ENCODE measurements at places on chromosomes 1 and 21.

DNA sequence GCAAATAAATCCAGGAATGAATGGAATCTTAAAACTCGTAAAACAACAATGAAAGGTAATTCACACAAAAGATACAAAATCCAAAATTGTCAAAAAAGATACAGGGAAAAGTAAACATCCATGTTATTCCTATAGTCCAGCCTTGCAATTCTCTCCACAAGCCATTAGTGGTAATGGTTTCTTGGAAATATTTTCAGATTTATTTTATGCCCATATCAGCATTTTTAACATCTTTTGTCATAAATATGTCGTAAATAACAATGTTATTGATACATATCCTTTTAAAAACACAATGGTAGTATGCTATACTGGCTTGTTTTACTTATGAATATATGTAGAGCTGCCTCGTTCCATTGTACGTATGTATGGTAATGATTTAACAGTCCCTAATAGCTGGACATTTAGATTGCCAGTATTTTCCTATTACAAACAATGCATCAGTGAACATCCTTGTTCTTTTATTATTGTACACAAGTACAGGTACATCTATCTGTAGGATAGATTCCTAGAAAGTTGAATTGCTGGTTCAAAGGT lies 30.6 kb downstream of the DNTTIP2 start:
- DNase-seq, result no peak

DNA sequence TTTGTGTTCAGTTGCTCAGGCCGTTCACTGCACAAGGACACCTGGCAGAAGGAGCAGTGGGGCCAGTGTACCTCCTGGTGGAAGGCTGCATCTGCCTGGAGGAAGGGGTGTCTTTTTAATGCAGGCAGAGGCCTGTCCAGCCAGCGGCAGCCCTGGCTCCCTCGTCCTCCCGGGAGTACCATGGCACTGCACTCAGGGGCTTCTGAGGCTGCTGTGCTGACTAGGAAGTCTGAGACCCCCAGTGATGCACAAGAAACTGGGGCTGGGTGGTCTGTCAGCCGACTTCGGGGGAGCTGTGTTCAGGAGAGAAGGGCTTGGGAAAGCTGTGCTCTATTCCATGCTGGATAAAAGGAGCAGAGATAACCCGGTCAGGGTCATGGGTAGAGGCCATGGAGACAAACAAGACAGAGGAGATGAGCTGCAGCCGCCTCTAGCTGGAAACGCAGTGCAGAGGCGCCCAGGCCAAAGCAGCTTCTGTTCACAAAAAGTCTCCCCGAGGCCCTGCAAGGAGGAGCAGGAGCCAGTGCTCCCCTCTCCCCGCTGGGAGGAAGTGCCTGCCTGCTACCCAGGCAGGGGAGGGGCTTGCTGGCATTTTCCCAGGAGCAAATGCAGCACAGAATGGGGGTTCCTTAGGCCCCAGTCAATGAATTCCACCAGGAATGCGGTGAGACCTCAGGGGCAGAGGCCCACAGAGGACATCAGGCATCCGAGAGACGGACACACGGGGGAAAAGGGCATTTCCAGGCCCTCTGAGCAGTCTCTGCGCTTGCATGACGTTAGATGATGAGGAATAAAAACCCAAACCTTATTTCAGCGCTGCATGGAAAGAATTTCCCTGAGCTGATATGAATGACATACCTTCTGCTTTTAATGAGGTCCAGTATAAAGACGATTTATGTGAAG lies 17.2 kb upstream of the C2CD2 start:
- no peak for DNase-seq

DNA sequence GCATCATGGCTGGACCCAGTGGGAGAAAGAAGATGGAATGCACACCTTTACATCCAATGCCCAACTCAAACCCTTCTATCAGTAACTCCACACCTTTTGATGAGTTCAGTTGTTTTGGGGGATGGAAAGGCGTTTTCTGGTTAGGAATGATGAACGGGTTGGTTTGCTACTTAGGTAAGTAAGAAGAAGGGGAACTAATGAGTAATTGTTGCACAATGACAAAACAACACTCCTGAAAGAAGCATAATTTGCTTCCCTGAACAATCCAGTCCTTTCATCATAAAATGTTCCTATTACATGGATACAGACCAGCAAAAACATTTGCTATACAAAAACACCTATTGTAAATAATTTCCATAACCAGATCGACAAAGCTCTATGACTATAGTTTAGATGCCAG lies 35.9 kb upstream of the NFIA start:
- DNase-seq, result no peak

GRCh38 chr1:81547912-81548303 lies 252.8 kb upstream of the ADGRL2 start:
- no peak for DNase-seq

DNA sequence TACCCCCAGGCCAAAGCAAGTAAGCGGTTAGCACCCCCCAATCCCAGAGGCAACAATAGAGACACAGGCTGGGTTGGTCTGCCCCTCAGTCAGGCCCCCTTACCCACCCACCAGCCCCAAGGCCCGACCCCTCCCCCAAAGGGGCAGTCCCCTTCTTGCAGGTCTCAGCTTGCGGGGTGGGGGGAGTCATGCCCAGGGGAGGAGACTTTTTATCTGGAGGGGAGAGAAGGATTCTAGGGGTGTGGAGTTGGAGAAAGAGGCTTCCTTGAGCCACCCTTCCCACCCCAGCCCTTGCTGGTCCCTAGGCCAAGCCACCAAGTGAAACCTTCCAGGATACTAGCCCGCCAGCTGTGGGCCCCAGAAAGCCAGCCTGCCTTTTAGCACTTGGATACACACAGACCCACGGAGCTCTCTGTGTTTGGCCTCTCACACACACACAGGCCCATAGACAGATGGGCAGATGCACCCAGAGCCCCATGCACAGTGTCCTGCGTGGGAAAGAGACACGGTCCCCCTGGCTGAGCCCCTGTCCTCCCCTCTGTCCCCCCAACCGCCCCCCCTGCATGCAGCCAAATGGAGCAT lies 7.1 kb downstream of the TMEM54 start:
- DNase-seq, result no peak

- no peak for DNase-seq
Observed at GRCh38 chr1:110771245-110772022, 96.7 kb upstream of the KCNA3 start.

DNA sequence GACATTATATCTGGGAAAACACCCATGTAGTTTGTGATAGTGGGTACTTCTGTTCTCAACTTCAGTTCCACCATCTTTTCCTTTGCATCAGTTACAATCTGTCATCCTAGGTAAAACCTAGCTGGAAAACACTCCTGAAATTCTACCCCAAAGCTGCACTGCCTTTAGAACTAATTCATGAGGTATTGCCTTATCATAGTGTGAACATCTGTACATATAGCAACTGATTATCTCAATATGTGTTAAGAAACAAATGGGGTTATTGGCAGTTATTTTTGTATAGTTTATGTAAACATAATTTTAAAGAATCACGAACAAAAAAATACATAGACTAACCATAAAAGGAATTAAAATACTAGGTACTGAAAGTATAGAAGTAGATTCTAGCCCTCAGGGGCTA lies 6.4 kb upstream of the NEK7 start:
- DNase-seq, result no peak

- no peak for DNase-seq
Observed at GRCh38 chr21:44732956-44733355, 21.6 kb upstream of the TSPEAR start.

DNA sequence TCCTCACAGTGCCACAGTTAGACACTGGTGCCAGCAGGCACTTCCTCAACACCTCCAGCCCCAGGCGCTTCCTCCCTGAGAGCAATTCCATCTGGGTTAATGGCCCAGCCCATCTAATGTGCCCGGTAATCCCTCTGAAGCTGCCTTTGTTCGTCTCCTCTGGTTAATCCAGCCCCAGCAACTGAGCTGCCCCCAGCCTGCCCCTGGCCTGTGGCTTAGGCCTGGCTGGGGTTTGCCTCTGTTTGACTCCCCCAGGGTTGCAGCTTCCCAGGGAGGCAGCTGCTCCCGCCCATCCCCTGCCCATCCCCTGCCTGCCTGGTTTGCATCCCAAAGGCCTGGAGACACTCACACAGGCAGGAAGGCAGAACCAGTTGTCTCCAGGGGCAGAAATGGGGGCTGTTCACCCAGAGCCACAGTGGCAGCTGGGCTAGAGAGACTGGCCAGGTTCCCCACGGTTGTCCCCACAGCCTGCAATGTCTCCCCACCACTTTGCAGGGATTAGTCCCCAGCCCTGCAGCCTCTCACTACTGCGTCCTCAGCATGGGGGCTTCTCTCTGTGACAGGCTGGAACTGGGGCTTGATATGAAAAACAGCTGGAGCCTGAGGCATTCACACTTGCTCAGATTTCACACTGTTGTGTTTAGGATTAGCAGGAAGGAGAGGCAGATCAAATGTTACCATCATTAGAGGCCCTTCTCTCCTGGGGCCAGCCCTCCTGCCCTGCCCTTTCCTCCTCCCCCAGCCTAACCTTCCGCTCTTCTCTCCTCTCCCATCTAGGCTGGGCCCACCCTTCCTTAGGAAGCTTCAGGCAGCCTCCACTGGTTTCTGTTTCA lies 120.2 kb downstream of the TLR5 start:
- DNase-seq, result no peak

GRCh38 chr1:244318512-244318911 lies 133.2 kb downstream of the ADSS2 start:
- DNase-seq, result no peak

DNA sequence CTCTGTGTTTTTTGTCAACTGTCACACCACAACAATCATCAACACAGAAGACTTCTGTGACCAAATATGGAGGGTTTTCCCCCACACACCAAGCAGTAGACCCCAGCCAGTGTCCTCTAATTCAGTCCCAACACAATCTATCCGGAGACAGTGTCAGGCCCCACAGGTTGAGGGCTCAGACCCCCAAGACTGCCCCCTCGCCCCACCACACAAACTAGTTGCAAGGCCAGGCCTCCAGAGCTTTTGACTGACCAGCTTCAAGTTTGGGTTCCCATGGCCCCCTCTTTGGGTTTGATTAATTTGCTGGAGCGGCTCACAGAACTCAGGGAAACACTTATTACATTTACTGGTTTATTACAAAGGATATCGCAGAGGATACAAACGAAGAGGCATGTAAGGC lies 37.2 kb downstream of the NEK2 start:
- DNase-seq, result no peak

GRCh38 chr1:75797606-75798216 lies 1.0 kb downstream of the MSH4 start:
- DNase-seq, result no peak

DNA sequence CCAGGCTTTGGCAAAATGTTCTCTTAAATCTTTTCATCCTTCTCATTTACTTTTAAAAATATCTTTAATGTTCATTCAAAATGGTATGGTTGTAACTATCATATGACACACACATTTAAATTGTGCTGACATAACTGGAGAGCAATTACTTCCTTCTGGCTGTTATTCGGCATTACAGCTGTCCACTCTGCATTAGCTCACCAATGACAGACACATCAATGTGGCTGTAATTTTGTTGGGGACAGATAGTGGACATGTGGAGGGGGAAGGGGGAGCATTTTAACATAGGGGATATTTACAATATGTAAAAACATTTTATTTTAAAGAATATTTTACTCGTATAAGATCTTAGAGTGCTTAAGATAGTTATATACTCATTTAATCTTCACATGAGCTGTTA lies 319.8 kb downstream of the HMCN1 start:
- no peak for DNase-seq

GRCh38 chr1:7519181-7519860 lies 251.8 kb upstream of the VAMP3 start:
- DNase-seq, result no peak

DNA sequence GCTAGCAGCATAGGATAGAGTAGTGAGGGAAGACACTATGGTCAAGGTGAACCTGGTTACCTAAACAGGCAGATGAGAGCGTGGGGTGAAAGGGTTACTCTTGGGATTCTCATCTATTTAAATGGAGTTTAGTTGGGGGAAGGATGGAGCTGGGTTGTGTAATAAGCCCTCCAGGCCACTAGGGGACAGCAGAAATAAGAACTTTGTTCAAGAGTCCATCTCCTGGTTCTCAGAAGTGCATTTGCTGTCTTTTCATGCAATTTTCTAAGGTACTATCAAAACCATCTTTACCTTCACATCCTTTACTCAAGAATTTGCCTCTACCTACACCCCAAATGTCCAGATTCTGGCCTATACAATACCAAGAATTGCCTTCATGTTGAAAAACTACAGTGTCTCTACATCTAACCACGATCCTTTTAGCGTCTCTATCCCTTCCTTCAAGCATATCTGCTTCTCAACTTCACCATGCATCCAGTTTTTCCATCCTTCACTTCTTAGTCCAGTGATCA lies 28.0 kb downstream of the SLAMF1 start:
- DNase-seq, result no peak

- no peak for DNase-seq
Observed at GRCh38 chr1:35191429-35192055, 1.4 kb downstream of the SFPQ start.

GRCh38 chr1:101080859-101081258 lies 55.3 kb upstream of the DPH5 start:
- DNase-seq, result no peak

- DNase-seq, result no peak
Observed at GRCh38 chr1:22821027-22821426, 110.4 kb downstream of the EPHB2 start.

DNA sequence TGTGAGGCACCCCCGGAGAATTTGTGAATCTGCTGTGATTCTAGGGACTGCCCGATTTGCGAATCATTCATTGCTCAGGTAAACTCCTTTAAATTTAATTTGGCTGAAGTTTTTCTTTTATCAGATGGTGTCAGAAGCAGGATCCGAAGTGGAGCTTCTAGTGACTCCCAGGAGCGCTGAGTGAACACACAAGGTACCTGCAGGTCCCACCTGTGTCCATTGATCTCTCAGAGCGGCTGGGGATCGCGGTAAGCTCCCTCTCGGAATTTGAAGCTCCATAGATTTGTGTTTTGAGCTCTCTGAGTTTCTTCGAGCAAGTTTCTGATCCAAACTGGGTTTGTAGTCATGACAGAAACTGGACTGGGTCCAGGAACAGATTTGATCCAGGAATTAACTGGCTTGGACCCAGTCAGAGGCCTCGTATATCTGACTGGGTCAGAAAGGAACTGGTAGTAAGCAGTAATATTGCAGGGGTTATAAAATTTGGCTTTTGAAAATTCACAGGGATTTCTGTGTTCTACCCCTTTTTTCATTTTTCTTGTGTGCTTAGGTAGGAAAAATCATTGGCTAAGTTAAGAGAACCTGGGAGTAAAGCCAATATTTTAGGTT lies 56.2 kb upstream of the EDEM3 start:
- no peak for DNase-seq

Data from stimulated activated CD8-positive, alpha-beta memory T cell treated with anti-CD3 and anti-CD28 coated beads, Interleukin-15, amount 100 ng/mL, for 1 hour (primary cell).